ENCODE measurements at places on chromosomes 12 and 14.

DNA sequence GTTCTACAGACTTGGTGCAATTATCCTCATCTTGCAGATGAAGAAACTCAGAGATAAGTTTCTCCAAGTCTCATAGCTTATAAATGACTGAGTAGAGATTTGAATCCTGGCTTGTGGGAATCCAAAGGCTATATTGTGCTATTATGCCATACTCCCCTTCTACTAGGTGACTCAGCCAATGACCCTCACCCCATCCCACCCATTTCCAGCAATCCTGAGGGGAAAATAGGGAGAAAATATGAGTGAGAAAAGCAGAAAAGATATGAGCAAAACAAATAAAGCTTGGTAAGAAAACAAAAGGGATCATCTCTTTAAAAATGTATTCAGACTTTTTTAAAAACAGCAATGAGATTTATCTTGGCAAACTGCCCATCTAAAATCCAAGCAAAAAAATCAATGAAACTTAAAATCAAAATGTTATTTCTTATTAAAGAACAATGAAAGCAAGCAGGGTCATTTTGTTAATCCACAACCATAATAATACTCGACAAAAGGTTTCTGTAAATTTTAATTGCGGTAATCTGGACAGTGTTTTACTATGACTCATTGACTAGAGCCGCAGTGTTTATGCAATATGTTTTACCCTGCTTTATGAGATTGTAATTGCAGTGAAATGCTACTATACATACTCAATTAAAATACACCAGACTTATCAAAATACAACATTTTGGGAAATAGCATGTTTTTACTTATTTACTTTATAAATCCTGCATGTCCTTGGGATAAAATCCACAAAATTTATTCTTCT, 13.1 kb upstream of the LGR5 start:
- no peak for DNase-seq

GRCh38 chr12:124512667-124513296, 54.6 kb downstream of the NCOR2 start:
- no peak for DNase-seq

GRCh38 chr12:123049398-123050240, 69.1 kb downstream of the ARL6IP4 start:
- no peak for DNase-seq

- DNase-seq = no peak
Observed at GRCh38 chr14:101963656-101964296, 597 bp upstream of the DYNC1H1 start.
